ENCODE measurements at places on chromosomes 12 and 14.

DNA sequence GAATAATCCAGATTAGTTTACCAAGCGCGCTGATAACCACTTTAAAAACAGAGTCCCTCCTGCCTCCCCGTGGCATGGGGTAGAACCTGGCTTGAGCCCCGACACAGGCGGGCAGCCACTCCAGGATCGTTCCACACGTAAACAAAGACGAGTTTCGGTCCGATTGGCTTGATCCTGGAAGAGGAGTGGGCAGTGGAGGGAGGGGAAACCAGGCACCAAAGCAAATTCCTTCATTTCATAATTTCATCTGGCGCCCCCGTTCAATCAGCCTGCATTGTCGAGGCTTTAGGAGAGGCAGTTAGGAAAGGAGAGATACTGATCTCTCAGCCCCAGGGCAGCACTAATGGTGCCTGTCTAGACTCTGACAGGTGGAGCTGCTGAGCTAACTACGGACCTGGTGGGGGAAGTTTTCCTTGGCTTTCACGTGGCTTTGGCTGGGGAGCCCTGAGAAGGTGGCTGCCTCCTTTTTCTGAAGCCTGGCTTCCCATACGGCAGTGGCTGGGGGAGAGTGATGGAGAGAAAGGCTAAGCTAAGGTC lies 751 bp upstream of the GPRC5A start:
- peak; percentile 75 for DNase-seq

DNA sequence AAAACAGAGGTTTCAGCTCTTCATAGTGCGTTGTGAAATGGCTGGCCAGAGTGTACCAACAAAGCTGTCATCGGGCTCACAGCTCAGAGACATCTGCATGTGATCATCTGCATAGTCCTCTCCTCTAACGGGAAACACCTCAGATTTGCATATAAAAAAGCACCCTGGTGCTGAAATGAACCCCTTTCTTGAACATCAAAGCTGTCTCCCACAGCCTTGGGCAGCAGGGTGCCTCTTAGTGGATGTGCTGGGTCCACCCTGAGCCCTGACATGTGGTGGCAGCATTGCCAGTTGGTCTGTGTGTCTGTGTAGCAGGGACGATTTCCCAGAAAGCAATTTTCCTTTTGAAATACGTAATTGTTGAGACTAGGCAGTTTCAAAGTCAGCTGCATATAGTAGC lies 14.3 kb upstream of the PAPLN start:
- no peak for DNase-seq

DNA sequence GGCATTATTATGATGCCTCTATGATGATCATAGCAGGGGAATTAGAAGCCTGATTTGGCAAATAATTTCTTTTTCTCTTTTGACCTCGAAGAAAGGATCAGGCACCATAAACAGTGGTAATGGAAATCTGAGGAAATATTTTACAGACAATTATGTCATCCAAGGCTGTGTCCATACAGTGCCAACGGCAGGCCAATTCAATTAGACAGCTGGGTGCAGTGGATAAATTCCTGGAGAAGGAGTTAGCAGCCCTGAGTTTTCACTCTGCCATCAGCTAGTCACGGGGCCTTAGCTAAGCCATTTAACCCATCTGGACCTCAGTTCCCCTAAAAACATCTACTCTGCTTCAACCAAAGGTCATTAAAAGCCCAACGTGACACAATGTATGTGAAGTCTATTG lies 4.1 kb downstream of the TPH2 start:
- no peak for DNase-seq

GRCh38 chr14:102923201-102923924 lies 900 bp downstream of the AMN start:
- no peak for DNase-seq

DNA sequence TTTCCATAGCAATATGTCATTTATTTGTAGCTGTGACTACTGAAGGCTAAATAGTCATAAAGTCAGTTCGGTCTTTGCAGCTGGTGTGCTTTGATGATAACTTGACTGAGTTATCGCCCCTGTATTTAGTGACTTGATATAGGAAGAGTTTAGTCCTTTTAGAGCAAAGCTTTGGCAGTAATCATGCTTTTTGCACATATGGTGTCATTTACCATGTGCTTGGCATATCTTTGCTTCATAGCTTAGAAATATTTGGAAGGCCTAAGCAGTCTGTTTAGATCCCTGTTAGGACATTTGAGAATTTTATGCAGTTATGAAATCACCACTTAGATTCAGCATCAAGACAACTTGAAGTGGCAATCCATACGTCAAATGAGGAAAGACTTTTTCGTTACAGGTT lies 31.6 kb downstream of the POLR3B start:
- no peak for DNase-seq

DNA sequence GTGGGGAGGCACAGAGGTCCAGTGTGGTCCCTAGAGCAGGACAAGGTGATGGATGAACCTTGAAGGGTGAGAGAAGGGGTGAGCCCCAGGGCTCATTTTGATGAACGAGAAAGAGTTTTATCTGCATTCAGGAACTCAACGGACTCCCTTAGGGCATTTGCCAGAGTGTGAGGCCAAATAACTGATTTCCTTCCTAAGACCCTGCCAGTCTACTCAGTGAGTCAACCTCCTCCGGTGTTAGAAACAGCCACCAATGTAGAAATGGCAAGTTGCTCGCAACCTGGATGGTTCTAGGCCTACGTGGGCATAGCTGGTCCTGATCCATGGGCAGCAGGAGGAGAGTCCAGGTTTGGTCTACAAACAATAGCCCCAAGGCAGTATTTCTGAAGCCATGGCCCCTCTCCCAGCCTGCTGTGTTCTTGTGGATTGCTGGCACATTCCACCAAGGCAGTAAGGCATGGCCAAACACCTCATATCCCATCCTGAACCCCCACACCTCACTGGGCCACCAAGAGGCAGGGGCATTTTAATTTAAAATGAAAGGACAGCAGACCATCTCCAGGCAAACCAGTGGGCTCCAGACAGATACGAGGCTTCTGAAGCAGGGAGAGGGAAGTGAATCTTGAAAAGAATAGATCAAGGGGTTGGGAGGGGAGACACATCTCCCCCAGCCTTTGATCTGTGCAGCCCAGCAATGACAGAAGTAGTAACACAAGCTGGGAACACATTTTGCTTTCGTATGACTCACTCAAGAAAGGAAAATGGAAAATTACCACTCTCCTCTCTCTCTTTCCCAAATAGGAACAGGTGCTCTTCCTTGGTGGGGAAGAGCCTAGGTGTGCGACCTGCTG lies 25.4 kb upstream of the TESC start:
- no peak for DNase-seq

DNA sequence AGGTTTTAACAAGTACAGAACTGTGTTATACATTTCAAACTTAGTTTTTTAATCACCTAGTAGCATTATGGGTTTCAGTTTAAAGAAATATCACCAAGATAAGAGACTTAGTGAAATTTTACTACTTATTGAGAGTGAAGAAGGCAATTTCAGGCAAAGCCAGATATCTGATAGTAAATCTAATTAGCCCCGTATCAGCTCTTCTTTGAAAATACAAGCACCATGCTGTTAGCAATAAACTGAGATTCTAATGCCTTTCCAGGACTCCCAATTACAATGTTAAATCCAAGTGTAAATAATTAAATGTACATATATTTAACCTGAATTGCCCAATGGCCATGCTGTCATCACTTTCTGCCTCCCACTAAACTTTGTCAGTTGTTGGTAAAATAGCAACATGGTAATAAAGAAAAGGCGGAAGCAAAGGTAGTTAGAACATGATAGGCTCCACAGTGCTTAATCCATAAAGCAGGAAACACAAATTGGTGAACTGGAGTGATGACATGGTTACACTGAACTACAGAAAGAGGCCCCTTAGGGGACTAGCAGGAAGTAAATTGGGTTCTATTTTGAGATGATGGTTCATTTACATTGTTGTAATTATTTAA lies 646.1 kb downstream of the C12orf50 start:
- no peak for DNase-seq

GRCh38 chr14:101707068-101707842 lies 54.3 kb upstream of the PPP2R5C start:
- DNase-seq: peak; percentile 49

DNA sequence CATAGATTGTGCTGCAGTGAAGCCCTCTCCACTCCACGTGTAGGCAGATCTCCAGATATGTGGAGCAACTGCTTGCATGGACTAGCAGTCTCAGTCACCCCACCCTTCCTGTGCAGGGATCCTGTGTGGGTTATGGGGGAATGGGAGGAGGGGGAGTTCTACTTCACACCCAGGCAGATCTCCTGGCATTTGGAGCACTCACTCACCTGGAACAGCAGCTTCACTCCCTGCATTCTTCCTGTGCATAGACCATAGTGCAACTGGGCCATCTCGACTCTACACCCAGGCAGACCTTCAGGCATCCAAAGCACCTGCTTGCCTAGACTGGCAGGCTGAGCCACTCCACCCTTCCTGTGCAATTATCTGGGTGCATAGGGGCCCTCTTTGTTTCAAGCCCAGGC lies 96.0 kb upstream of the PCED1B start:
- DNase-seq: no peak

DNA sequence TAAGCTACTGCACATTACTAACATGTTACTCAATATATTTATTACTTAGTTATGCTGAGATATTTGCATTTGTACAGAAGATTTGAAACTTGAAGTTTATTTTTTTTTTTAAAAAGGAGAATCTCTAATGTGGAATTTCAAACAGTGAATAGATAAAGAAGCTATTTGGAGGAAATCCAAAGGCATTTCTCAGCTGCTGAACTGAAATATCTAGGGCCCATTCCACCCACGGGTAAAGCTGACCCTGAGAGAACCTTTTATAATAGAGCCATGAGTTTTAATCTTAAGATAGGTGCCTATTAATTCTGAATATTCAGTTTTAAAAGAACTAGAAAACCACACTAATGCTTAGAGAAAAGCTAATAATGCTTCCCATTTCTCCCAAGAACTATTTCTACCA lies 225.4 kb upstream of the CAND1 start:
- DNase-seq: no peak

GRCh38 chr14:101776344-101776743 lies 14.8 kb downstream of the PPP2R5C start:
- no peak for DNase-seq

- no peak for DNase-seq
Observed at GRCh38 chr12:5481645-5482044, 49.7 kb downstream of the NTF3 start.

DNA sequence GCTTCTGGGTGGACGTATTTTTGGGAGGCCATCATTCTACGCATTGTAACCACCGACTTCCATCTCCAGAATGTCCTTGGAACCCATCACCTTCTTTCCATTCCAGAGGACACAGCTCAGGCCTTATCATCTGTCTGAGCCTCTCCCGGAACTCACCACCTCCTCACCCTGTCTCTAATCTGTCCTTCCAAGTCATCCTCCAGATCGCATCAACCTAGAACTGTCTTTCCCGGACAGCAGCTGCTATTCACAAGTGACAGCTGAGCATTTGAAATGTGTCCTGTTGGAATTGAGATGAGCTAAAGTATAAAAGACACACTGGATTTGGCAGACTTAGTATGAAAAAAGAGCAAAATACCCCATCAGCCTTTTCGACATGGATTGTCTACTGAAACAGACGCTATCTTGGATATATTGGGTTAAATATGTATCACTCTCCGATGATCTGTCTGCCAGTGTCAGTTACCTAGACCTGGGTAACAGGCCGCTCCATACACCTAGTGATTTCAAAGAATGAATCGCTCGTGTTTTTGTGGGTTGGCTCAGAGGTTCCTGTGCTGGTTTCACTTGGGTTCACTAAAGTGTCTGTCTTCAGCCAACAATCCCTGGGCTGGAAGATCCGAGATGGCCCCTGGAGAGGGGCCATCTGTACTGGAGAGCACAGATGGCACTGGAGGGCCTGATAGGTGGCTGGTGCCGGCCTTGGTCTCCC lies 104.4 kb upstream of the RFLNA start:
- peak; percentile 59 for DNase-seq

DNA sequence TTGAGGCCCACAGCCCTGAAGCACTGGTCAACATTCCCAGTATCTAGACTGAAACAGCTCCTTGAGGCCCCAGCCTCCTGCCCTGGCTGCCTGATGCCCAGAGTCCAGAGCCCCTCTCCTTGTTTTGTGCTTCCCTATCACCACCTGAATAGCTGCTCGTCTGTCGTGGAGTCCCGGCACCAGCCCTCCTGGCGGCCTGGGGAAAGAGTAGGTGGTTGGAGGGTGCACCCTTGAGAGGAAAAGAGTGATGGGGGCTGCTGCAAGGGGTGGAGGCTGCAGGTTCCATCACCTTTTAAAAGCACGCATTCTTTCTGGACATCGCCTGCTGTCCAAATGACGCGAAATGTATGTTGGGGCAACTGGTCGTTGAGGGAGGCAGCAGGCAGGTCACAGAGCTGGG lies 3.2 kb downstream of the RABGGTA start:
- no peak for DNase-seq

- peak; percentile 43 for DNase-seq
Observed at GRCh38 chr12:94649349-94650142, 811 bp downstream of the TMCC3 start.

DNA sequence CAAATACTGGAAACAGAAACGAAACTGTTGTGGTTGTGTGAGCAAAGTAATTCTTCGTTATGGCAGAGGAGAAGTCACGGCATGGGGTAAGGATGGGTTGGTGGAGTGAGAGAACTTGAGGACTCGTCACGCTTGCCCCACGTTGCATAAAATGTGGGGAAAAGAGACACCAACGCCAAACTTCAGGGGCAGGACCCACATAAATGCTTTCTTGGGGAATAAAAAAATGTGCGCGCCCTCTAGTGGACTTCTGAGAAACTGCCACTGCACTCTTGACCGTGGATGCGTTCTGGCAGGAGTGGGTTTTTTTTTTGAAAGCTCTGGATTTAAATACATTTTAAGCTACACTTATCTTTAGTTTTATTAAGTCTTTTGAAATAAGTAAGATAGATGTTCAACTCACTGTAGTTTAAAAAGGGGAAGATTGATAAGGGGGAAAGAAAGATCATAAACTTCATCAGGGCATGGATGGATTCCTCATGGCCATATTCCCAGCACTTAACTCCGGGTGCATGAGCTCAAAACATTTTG lies 4.1 kb upstream of the IGF1 start:
- DNase-seq: peak; percentile 39

- no peak for DNase-seq
Observed at GRCh38 chr12:38508246-38508645, 191.7 kb downstream of the ALG10B start.

DNA sequence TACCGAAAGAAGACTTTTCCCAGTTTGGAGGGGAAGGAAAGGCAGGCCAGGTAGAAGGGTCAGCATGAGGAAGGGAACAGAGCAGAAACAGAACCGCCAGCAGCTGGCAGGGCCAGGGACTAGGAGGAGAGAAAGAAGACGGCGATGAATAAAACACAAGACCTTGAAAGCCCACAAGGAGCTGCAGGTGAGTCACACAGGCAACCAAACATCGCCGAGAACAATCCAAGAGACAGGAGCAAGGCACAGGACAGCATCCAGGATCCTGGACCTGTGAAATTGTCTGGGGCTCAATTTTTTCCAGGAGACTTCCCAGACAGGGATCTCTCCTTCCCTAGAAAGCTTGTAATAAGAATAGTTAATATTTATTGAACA lies 47.3 kb downstream of the NUAK1 start:
- DNase-seq: no peak

GRCh38 chr12:112115259-112116045 lies 6.9 kb upstream of the NAA25 start:
- no peak for DNase-seq

DNA sequence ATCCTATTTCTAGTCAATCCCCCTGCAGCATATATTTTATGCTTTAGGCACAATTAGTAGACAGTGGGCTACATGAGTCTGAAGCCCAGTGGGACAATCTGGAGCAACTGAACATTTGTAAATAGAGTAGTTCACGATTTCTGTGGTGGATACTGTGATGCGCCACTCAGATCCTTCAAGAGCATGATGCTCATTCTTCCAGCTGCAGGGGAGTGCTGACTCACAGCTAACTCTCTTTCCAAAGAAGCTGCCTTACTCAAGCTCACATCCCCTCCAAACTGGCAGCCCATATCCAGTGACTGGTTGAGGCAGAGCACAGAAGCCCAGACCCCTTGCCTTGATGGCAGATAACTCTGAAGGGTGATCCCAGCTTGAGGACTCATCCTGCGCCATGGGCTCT lies 224.2 kb upstream of the EEA1 start:
- DNase-seq: no peak
